Sciatic nerve (tissue), 2 donors: ENCODE measurements at places on chromosomes 2 and 18. TPM values are rescaled to one million over a fixed set of nuclear protein-coding genes. Genes with fewer than 3 reads are reported as not detected.
A peak's percentile ranks its signal among the peaks of the same experiment; 100 is the strongest.

Gene GAD1
- 0.36 TPM for total RNA-seq

Gene TUBA4B
- not detected for total RNA-seq

Gene GAREM1
- 29.9 TPM for total RNA-seq

Gene HOXD9
- 4.9 TPM for total RNA-seq

Gene KIDINS220
- 91.6 TPM for total RNA-seq

Gene CYP27A1
- 51.8 TPM for total RNA-seq

Gene VWC2L
- not detected for total RNA-seq

GRCh38 chr2:168090366-168091135, 156.8 kb downstream of the STK39 start:
- no peak for DNase-seq

GRCh38 chr18:25876330-25876948, 214.0 kb downstream of the SS18 start:
- no peak for DNase-seq

DNA sequence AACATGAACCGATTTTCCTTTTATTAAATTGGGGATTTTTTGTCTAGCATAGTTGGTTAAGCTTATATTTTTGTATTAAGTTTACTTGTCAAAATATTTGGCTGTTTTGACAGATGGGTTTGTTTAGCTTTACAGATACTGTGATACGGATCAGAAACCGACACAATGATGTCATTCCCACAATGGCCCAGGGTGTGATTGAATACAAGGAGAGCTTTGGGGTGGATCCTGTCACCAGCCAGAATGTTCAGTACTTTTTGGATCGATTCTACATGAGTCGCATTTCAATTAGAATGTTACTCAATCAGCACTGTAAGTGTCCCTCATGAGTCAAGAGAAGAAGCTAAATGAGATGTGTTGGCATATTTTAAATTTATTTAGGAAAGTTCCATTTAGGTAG, 8.5 kb downstream of the PDK1 start:
- DNase-seq, result no peak

GRCh38 chr2:186201371-186201770, 284.7 kb upstream of the ZC3H15 start:
- no peak for DNase-seq

DNA sequence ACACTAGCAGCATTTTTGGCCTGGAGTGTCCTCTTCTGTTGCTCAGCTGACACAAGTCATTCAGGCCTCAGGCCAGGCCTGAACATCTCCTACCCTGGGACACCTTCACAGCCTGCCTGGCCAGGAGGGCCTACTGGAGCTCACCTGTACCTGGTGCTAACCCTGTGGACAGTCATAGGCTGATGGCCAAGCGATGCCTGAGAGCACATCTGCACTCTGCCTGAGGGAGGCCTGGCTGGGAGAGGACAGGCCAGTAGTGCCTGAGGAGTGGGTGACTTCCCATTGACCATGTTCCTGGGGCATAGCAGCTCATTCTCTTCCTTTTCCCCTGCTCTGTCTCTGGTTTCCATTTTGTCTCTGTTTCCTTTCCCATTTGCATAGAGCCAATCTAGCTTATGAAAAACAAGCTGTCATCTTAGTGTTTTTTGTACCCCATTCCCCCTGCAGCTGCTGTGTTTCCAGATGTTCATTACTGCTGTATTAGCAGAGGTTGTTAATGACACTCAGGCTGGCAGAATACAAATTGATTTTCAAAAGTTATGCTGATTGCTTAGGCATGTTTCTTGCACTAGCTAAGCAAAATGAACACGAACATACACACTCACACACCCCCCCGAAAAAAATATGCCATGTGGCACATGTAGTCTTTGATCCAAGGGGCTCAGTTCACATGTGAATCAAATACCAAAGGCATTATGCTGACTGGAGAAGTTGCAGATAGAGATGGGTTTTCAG, 149.7 kb upstream of the HS6ST1 start:
- no peak for DNase-seq

- peak; percentile 79 for DNase-seq
Observed at GRCh38 chr2:45993476-45993991, 303.7 kb upstream of the EPAS1 start.

- no peak for DNase-seq
Observed at GRCh38 chr2:199230091-199230490, 227.6 kb downstream of the SATB2 start.

DNA sequence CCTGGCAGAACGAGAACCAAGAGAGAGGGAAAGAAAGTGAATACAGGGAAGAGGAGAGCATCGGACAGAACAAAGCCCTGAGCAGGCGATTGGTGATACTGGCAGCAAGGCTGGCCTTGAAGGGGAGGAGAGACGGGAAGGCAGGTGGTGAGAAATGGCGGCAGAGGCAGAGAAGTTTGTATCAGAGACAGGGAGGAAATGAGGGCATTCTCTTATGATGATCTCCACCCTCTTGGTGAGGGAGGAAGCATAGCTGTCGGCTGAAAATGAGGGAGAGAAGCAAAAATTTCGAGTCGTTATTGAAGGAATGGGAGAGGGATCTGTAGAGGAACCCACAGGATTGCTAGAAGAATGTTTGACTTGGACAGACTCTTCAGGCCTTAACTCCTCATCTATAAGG, 80.6 kb downstream of the CLIP4 start:
- no peak for DNase-seq

DNA sequence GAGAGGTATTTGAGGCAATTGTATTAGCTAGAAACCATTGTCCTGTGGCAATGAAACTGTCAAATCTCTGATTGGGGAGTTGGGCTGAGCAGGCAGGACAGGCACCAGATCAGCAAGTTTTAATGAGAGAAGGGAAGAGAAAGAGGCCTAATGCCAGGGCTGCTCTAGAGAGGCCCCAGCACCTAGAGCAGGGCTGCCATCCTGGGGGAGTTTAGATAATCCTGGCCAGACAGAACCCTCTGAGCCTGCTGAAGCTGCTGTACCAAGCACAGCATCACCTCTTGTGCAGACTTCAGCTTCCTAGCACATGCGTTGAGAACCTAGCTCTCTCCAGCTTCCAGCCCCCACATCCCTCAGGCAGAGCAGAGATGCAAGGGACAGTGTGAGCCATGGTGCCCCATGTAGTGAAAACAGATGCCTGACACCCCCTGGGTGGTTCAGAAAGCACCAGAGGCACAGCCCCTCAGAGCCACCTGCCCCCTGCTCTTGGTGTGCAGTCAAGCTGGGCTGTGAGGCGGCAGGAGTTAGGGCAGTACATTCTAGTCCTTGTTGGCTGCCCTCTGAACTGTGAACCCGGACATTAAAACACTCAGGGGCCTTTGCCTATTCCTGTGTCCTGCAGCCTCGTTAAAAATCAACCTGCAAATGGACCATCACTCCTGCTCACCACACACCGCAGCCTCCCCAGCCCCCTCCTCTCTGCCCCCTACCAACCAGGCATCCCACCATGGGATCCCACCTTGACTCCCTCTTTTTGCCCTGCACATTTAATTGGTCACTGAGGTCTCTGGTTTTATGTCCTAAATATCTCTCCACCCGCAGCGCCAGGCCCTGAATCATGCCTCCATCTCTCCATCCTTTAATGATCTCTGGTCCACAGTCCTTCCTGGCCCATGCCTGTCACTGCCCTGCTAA, 52.7 kb downstream of the ADD2 start:
- DNase-seq, result no peak

DNA sequence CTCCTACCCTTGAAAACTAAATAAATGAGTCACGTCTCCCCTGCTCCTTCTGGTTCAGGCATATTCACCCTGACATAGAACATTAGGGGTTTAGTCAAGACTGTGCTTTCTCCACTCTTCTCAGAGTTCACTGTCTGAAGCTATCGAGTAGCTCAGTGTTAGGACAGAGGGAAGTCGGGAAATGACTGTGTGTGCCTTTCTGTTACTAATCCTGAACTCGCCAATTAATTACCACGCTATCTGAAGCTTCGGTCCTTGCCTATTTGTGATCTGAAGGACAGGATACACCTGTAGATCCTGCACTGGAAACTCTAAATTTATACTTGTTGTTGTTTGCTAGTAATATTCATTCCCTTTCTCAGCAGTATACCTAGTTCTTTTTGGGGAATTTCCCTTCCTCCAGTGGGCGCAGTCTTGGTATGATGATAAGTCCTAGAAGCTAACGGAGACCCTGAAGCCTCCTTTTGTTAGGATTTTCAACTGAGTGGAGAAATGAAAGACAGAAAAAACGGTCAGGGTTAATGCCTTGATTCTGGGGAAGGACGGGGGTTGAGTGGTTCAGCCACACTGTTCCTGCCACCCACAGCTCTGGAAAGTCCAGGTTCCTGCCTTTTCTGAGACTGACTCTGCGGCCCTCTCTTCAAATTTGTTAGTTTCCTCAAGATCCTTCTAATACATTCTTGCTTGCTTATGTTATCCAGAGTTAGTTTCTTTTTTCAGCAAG, 218.0 kb downstream of the DLGAP1 start:
- DNase-seq, result no peak

DNA sequence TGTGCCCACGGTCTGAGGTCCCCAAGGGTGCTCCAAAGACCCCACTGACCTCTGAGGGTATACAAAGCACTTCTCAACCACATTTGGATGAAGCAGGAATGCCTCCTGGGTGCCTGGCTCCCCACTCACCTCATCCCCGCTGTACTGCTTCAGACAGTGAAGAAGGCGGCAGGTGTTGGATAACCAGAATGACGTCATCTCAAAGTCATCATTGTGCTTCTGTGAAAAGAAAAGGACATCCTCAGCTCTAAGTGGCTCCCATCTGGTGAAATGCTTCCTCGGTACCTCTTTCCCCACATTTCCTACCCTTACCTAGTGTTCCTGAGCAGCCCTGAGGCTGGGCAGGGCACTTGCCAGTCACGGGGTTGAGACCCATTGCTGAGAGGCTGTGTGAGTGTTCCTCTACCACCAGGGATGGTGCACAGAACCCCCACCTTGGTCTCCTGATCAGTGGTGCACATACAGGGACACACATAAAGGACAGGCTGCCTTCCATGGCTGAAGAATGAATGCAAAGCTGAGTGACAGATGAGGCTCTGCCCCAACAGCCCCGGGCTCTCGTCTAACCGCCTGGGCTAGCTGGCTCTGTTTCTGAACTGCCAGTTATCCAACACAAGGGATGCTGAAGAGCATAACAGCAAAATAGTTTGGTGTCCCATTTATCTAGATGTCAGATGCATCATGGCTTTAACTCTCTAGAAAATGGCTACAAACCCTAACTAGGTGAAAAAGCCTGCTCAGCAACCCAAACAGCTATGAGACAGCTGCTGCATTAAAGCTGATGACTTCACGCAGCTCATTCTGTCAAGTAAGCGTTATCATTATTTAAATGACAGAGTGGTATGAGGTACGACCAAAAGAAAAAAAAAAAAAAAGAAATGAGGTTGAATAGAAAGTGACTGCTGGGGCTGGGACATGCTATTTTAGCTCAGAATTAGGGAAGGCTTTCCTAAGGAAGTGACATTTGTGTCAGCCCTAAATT, 28.2 kb upstream of the ACAA2 start:
- no peak for DNase-seq

DNA sequence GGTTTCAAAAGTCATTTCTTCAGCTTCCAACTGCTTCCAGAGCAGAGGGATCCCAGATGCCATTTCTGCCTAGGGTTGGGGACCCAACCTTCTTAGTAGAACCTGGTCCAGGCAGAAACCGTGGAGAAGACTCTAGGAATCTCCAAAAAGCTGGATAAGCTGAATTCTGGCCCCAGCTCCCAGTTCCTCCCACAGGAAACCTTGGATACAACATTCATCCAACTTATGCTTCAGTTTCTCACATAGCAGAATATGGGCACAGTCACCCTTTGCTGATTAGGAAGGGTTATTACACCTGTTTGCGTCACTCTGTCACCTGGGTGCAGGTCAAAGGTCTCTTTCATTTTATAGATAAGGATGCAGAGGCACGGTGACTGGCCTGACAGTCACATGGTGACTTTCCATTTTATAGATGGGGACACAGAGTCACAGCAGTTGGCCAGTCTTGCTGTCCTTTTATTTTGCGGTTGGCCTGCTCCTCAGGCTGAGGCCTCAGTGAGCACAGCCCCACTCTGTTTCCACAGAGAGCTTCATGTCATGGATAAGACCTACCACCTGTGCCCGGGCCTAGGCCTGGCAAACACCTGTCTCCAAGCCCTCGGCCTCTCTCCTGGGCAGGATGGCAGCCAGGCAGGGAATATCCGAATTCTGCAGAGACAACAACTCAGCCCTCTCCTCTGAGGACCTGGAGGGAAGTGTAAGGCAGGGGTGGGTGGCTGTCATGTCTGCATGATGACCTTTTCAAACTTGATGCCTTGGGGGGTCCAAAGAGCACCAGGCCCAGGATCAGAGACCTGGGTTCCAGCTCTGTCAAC, 148.8 kb downstream of the SMAD7 start:
- peak; percentile 50 for DNase-seq

DNA sequence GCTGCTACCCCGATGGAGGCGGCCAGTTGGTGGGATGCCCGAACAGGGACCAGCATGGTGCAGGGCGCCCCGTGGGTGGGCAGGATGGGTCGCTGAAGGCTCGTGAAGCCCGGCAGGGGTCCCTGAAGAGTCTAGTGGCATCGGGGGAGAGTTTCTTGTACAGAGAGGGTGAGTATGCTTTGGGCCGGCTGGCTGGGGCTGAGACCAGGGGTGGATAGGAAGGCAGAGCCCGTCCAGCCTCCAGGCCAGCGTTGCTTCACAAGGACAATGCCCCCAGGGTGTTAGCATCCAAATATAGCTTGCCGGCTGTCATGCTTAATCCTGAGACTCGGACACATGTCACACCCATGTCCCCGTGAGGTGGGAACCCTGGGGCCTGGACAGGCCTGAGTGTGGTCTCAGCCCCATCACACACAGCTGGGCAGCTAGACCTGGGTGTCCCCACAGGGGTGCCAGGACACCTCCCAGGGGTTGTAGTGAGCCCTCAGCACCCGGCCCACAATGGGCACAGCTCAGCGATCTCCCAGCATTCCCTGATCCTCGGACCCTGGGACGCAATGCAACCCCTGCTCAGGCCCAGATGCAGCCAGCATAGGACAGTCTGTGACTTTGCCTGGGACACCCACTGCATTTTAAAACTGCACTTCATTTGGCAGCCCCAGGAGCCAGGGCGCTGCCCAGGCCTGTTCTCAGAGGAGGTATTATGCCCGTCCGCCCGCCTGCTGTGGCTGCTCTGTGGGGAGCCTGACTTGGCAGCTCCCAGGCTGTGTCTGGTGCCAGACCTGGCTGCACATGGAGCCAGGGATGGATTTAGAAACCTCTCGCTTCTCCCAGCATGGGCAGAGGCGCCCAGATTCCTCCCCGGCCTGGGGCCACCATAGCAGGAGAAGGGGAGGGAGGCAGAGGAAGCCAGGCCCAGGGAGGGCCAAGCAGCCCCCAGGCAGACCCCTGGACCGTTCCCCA, 36.4 kb downstream of the RAMP1 start:
- DNase-seq, result peak; percentile 62

- no peak for DNase-seq
Observed at GRCh38 chr2:10135296-10136089, 13.0 kb downstream of the RRM2 start.

- DNase-seq, result no peak
Observed at GRCh38 chr2:120984452-120985173, 248.9 kb downstream of the GLI2 start.
